ENCODE measurements at places on chromosomes 1 and 21. TPM values are rescaled to one million over a fixed set of nuclear protein-coding genes. Genes with fewer than 3 reads are reported as not detected.
A peak's percentile ranks its signal among the peaks of the same experiment; 100 is the strongest.

KIF21B gene
- total RNA-seq: not detected

ARHGEF10L gene
- 11.1 TPM for total RNA-seq

FNDC10 gene
- 1.8 TPM for total RNA-seq

F11R gene
- 0.16 TPM for total RNA-seq

GPATCH2 gene
- total RNA-seq: 9.0 TPM

DNA sequence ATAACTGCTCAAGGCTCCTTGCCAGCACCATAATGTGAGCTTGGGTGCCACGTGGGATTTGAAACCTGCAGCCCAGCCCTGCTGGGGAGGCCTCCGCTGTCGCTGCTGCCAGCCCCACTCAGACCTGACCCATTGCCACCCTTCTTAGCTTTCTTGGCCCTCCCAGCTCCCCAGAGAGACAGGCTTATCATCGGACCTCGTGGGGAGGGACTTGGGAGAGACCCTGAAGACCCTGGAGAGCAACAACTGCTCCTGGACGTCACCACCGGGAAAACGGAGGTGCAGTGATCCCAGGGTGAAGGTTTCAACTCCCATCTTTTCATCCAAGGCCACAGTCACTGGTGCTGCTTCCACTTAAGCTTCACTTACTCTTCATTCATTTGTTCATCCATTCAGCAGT, 596.1 kb downstream of the PTPRU start:
- peaks cover 6% of the 10 kb centered on the region for H3K27me3 ChIP-seq
- H3K36me3 ChIP-seq: no peaks in the 10 kb centered on the region
- H3K27ac ChIP-seq: no peak overlapping the region
- H3K4me1 ChIP-seq: no peaks in the 10 kb centered on the region
- H3K4me3 ChIP-seq: no peak overlapping the region

HHAT gene
- 3.4 TPM for total RNA-seq

DNA sequence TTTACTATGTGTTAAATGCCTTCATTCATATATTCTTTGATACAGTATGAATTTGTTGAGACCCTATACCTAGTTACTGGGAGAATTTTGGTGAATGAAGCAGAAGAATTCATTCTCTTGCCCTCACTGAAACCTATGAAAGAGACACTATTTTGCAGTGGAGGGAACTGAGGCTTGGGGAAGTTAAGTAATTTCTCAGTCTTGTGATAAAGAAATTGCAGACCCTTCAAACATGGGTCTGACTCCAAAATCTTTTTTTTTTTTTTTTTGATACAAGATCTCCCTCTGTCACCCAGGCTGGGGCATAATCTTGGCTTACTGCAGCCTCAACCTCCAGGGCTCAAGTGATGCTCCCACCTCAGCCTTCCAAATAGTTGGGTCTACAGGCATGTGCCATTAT, 132.1 kb downstream of the DNM3 start:
- H3K4me1 ChIP-seq: no peaks in the 10 kb centered on the region
- H3K36me3 ChIP-seq: no peaks in the 10 kb centered on the region
- DNase-seq: no peak
- H3K4me3 ChIP-seq: no peak overlapping the region
- no peak overlapping the region for H3K27ac ChIP-seq
- H3K27me3 ChIP-seq: peaks cover 11% of the 10 kb centered on the region

SNAP47 gene
- 29.5 TPM for total RNA-seq

CFHR4 gene
- not detected for total RNA-seq

- no peaks in the 10 kb centered on the region for H3K27me3 ChIP-seq
- H3K4me1 ChIP-seq: peaks cover 72% of the 10 kb centered on the region
- H3K27ac ChIP-seq: 0 out of 2 replicates have a peak overlapping the region, but pooled peaks have one; percentile 43
- no peak overlapping the region for H3K4me3 ChIP-seq
- H3K36me3 ChIP-seq: peaks cover 20% of the 10 kb centered on the region
Observed at GRCh38 chr1:26717017-26717491, 21.2 kb downstream of the ARID1A start.

MMP23B gene
- total RNA-seq: 4.1 TPM

DNA sequence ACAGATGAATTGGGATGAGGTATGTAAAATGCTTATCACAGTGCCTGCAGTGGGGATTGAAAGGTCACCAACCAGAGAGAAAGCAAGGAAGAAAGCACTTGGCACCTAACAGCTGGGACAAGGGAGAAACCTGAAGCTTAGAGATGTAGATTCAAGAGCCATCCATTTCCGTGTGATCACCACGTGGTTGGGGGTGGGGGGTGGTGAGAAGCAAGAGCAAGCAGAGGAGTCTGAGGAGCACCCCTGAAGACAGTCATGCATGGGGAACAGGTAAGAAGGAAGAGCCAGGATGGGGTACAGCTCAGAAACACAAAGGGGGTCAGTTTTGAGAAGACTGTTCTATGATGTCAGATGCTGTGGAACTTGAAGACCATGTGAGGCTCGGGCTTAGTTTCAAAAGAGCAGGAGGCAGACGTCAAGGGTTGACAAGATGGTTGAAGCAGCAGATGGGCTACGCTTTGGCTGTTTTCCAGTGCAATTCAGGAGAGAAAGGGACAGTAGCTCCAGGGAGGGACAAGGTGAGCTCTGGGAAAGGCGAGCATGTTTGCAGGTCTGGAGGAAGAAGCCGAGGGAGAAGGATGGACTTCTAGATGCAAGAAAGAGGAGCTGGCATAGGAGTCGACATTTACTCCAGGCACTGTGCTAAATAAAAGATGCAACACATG, 17.4 kb downstream of the KANK4 start:
- no peaks in the 10 kb centered on the region for H3K4me1 ChIP-seq
- no peaks in the 10 kb centered on the region for H3K36me3 ChIP-seq
- no peak for DNase-seq

SYT14 gene
- total RNA-seq: 10.1 TPM

- no peak overlapping the region for H3K4me3 ChIP-seq
- H3K27me3 ChIP-seq: no peaks in the 10 kb centered on the region
- no peaks in the 10 kb centered on the region for H3K4me1 ChIP-seq
Observed at GRCh38 chr1:185906186-185906585, 172.0 kb downstream of the HMCN1 start.

- H3K4me3 ChIP-seq: no peak overlapping the region
- peaks cover 3% of the 10 kb centered on the region for H3K4me1 ChIP-seq
- no peak overlapping the region for H3K27ac ChIP-seq
- no peaks in the 10 kb centered on the region for H3K36me3 ChIP-seq
- H3K27me3 ChIP-seq: peaks cover 16% of the 10 kb centered on the region
Observed at GRCh38 chr1:7407544-7407895, 363.6 kb upstream of the VAMP3 start.

LPAR3 gene
- total RNA-seq: 0.47 TPM

ZNF697 gene
- 7.9 TPM for total RNA-seq

DNA sequence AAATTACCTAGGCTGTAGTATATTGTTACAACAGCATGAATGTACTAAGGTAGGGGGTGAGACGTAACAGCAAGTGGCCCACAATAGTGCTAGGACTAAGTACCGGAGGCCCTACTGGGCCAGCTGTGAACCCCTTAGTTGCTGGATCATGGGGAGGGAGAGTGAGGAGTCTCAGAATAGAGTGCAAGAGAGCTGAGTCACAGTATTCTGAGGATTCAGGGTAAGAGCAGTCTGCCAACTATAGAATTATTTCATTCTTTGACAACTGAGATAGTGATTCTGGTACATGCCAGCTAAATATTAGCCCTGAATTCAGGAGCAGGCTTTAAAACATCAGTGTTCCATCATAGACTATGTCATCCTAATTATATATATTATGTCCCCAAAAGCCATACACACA, 218.7 kb downstream of the TM2D1 start:
- peaks cover 12% of the 10 kb centered on the region for H3K27me3 ChIP-seq
- no peak overlapping the region for H3K27ac ChIP-seq
- peaks cover 6% of the 10 kb centered on the region for H3K4me1 ChIP-seq
- H3K36me3 ChIP-seq: no peaks in the 10 kb centered on the region

- no peaks in the 10 kb centered on the region for H3K27me3 ChIP-seq
- H3K36me3 ChIP-seq: peaks cover 16% of the 10 kb centered on the region
- no peak overlapping the region for H3K4me3 ChIP-seq
- H3K27ac ChIP-seq: no peak overlapping the region
Observed at GRCh38 chr1:214318356-214318755, 37.4 kb downstream of the SMYD2 start.

DNA sequence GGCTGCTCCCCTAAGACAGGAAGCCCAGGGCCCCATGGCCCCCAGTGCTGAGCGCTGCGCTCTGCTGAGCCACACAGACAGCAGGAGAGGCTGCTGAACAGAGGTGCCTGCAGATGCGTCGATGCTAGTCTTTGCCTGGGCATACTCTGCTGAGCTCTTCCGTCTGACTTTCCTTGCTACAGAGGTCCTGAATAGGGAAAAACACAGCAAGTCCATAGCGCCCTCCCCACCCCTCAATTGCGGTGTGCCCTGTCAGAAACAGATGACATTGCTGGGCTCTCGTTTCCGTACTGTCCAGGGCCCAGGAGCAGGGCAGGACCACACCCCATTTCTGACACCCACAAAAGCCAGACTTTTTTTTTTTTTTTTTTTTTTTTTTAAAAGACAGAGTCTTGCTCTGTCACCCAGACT, 252.5 kb downstream of the SDCCAG8 start:
- H3K36me3 ChIP-seq: peaks cover 52% of the 10 kb centered on the region
- H3K27me3 ChIP-seq: peaks cover 1% of the 10 kb centered on the region
- peaks cover 5% of the 10 kb centered on the region for H3K4me1 ChIP-seq
- no peak overlapping the region for H3K27ac ChIP-seq
- H3K4me3 ChIP-seq: no peak overlapping the region

ZNF648 gene
- total RNA-seq: not detected

CLCA1 gene
- not detected for total RNA-seq

- no peak for DNase-seq
- H3K4me1 ChIP-seq: no peaks in the 10 kb centered on the region
- no peaks in the 10 kb centered on the region for H3K27me3 ChIP-seq
- H3K27ac ChIP-seq: no peak overlapping the region
Observed at GRCh38 chr21:29939104-29939923, 482 bp downstream of the GRIK1 start.

GJA8 gene
- not detected for total RNA-seq

DNA sequence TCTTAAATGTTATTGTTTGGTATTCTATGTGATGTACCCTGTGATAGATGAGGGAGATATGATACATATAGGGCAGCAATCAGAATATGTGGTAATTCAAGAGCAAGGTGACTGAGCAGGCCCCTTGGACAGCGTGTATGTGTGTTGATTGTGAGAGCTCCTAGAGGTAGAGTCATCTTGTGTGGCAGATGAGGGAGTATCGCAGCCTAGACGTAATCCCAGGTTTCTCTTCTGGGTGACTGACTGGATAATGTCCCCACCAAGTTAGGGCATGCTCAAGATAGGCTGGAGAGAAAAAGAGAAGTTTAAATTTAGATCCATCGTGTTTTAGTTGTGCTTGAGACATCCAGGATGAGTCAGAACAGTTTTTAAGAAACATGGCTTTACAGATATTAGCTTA, 185.3 kb downstream of the ZP4 start:
- H3K4me1 ChIP-seq: no peaks in the 10 kb centered on the region
- peaks cover 3% of the 10 kb centered on the region for H3K27me3 ChIP-seq
- no peak overlapping the region for H3K4me3 ChIP-seq
- no peak overlapping the region for H3K27ac ChIP-seq
- H3K36me3 ChIP-seq: no peaks in the 10 kb centered on the region
- DNase-seq: no peak

PLEKHA6 gene
- total RNA-seq: 1.5 TPM

- peaks cover 8% of the 10 kb centered on the region for H3K27me3 ChIP-seq
- no peaks in the 10 kb centered on the region for H3K36me3 ChIP-seq
- H3K4me3 ChIP-seq: no peak overlapping the region
- no peak for DNase-seq
- no peak overlapping the region for H3K27ac ChIP-seq
- peaks cover 17% of the 10 kb centered on the region for H3K4me1 ChIP-seq
Observed at GRCh38 chr1:202107321-202107761, 15.4 kb upstream of the GPR37L1 start.

- H3K27ac ChIP-seq: no peak overlapping the region
- DNase-seq: no peak
- peaks cover 13% of the 10 kb centered on the region for H3K27me3 ChIP-seq
Observed at GRCh38 chr1:39928809-39929587, 25.9 kb upstream of the MFSD2A start.

ATP5PO gene
- total RNA-seq: 197 TPM

DNA sequence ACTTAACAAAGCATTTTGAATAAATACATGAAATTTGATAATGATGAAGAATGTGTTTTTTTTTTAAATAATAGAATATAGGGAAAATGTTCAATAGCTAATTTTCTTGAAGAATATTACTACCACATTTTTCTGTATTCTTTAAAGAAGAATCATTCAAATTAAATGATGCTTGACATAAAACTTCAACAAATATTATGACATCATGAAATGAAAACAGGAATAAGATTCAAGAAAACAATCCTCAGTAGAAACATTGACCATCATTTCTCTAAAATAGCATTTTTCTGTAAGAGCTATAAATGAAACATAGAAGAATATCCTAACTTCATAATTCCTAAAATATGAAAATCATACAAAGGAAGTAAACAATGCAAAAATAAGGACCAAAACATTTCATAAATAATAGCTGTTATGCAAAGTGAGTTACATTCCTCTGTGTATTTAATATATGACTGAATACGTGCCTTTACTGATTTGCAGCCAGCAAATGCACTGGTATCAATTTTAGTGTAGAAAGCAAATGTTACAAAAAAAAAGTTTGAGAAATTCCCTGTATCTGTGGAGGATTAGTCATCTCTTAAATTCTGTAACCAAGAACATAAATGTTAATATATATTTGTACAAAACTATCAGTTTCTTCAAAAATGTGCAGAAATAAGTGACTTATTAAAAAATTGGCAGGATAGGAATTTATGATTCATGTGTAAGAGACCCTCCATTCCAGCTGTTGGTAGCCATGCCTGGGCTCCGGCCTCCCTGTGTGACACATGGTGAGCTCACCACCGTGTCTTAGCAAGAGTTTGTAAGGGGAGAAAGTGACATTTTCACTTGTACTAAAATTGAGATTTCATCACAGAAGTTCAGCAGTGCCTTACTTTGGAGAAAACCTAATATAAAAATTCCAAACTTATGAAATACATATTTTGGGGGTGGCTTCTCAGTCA, 15.0 kb upstream of the PTPN14 start:
- no peaks in the 10 kb centered on the region for H3K27me3 ChIP-seq
- H3K36me3 ChIP-seq: no peaks in the 10 kb centered on the region
- peaks cover 66% of the 10 kb centered on the region for H3K4me1 ChIP-seq
- H3K27ac ChIP-seq: peak overlapping the region; percentile 59
- H3K4me3 ChIP-seq: no peak overlapping the region

GRCh38 chr1:228087771-228088251, 5.3 kb downstream of the ARF1 start:
- peak; percentile 89 for DNase-seq
- H3K4me3 ChIP-seq: peak overlapping the region; percentile 98
- peaks cover 11% of the 10 kb centered on the region for H3K27me3 ChIP-seq
- peak overlapping the region; percentile 95 for H3K27ac ChIP-seq

GRCh38 chr1:58515794-58516401, 30.6 kb downstream of the OMA1 start:
- H3K36me3 ChIP-seq: peaks cover 9% of the 10 kb centered on the region
- peaks cover 6% of the 10 kb centered on the region for H3K4me1 ChIP-seq
- no peaks in the 10 kb centered on the region for H3K27me3 ChIP-seq
- peak; percentile 68 for DNase-seq
- no peak overlapping the region for H3K4me3 ChIP-seq
